ENCODE measurements at places on chromosomes 7 and 10.
A peak's percentile ranks its signal among the peaks of the same experiment; 100 is the strongest.

DNA sequence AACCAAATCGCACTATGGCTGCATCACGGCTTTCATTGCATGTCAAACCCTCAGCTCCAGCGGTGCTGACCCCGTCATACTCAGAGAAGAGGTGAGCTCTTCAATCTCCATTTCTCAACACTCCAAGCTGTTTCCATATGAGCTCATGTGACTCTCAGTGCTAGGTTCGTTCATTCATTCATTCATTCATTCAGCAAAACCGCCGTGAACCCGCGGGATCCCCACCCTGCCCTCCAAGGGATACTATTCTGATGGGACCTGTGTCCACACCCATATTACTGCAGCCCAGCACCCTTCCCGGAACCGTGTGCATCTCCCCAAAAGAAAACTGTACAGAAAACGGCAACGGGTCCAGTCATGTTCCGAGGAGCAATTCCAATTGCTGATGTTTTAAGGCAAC, 184.7 kb downstream of the DIP2C start:
- DNase-seq: no peak

GRCh38 chr10:17455015-17455520, 673 bp upstream of the ST8SIA6 start:
- DNase-seq: no peak

DNA sequence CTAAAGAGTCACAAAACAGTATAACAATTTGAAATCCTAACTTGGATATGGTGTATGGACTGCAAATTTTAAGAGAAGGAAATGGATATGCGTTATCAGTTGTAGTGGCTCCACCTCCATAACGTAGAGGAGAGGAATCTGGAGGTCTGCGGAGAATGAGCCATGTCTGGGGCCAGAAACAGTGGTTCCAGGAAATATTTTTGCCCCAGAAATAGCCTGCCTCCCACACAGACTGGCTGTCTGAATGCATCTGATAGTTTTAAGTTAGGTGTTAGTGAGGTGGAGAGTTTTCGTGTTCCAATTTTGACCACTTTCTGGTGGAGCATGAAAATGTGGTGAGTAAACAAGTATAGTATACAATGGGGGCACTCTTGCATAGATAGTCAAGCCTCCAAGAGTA, 1.6 kb downstream of the PHTF2 start:
- no peak for DNase-seq

DNA sequence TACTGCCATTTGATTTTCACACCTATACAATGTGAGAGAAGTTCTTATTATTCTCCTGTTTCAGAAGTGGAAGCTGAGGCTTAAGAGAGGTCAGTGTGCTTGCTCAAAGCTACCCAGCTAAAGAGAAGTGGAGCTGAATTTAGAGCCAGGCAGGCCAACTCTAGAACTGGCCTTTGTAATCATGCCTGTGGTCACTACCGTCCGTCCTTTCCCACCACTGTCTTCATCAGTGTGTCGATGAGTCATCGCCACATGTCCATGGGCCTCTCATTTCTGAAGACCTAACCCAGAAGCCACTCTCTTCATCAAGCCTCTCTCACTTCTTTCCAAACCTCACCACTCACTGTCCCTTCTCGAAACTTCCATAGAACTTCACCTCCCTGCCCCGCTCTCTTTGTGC, 237.8 kb downstream of the KIAA1217 start:
- no peak for DNase-seq

GRCh38 chr7:158633055-158633956, 45.7 kb upstream of the PTPRN2 start:
- DNase-seq: no peak

GRCh38 chr7:47710201-47710935, 128.5 kb upstream of the TNS3 start:
- no peak for DNase-seq

DNA sequence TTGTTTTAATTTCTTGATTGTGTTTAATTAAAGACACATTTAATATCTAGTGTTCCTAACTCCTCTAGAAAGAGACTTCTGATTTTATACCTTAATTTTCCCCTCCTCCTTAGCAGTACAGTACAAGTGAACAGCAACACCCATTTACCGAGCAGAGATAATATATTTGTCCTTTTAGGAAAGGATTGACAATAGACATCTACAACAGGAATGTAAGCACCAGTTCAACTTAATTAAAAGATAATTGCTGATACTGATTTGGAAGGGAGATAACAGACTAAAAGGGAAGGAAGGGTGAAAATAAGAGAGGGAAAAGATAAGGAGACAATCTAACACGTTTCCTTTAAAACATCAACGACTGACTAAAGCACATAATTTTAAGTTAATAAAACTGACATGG, 119.3 kb downstream of the SRPK2 start:
- peak; percentile 15 for DNase-seq

GRCh38 chr7:36423633-36424032, 34.0 kb downstream of the ANLN start:
- no peak for DNase-seq

DNA sequence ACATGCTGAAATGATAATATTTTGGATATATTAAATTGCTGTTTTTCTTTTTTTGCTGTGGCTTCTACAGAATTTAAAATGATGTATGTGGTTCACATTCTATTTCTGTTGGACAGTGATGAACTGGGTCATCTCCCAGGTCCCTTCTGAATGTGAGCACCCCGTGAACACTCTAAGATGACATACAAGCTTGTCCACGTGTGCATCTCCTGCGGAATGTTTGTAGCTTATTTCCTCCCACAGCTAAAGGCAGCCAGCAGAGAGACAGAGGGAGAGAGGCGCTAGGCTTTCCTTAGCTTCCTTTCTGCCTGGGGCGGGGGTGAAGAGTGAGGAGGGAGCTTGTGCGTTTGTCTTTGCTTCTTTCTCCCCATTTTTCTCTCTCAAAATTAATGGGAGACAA, 219.1 kb downstream of the EMX2 start:
- no peak for DNase-seq

GRCh38 chr7:100819586-100819985, 7.7 kb downstream of the EPHB4 start:
- DNase-seq: no peak

GRCh38 chr7:144780071-144780608, 55.7 kb downstream of the TPK1 start:
- no peak for DNase-seq

GRCh38 chr10:130080461-130080814, 30.2 kb downstream of the C10orf143 start:
- DNase-seq: no peak

- DNase-seq: no peak
Observed at GRCh38 chr10:28328346-28328745, 25.5 kb upstream of the MPP7 start.

DNA sequence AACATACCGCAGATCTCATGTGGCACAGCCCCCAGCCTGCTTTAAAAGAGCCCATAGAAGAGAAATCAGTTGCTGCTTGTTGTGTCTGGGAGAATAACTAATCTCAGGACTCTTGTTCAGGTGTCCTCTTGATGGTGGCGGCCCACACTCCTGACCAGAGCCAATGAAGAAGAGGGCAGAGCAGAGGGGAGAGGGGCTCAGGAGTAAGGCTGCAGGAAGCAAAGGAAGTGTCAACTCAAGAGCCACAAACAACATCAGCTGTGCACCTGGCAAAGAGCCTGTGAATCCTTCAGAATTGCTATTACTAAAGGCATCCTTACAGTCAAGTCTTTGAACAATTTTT, 59.8 kb upstream of the PTN start:
- DNase-seq: no peak

GRCh38 chr7:21580073-21580521, 37.3 kb downstream of the DNAH11 start:
- DNase-seq: no peak

DNA sequence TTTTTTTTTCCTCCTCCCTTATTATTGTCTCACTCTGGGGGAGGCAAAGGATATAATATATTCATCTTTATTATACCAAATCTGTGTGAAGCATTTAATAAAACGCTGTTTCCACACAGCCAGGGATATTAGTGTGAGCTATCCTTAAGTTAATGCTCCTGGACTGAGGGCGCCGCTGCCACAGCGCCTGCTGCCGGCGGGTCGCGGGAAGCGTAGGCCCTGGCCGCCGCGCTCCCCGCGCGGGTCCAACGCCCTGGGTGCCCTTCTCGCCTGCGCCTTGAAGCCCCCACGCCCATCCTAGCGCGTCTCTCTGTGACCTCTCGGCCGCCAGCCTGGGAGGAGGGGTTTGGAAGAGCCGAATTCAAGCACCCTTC, 9.5 kb upstream of the LBX1 start:
- no peak for DNase-seq

DNA sequence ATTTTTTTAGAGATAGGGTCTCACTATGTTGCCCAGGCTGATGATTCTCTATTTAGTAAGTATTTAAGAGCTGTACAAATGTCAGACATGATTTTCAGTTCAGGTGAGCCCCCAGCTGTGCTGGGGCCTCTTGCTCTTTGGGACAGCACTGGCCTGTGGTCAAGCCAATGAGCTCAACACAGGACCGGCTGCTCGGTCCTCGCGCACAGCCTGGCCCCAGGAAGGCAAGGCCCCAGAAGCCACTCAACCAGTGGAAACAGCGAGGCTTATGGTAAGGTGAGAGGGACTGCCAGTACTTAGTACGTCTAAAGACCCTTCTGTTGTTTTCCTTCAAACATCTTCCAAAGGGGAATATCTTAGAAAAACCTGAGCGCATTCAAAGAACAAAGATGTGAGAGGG, 211.8 kb downstream of the SKIDA1 start:
- DNase-seq: no peak

- DNase-seq: no peak
Observed at GRCh38 chr10:49371967-49372366, 23.9 kb downstream of the DRGX start.

GRCh38 chr10:22436526-22436892, 91.2 kb downstream of the SPAG6 start:
- DNase-seq: no peak

DNA sequence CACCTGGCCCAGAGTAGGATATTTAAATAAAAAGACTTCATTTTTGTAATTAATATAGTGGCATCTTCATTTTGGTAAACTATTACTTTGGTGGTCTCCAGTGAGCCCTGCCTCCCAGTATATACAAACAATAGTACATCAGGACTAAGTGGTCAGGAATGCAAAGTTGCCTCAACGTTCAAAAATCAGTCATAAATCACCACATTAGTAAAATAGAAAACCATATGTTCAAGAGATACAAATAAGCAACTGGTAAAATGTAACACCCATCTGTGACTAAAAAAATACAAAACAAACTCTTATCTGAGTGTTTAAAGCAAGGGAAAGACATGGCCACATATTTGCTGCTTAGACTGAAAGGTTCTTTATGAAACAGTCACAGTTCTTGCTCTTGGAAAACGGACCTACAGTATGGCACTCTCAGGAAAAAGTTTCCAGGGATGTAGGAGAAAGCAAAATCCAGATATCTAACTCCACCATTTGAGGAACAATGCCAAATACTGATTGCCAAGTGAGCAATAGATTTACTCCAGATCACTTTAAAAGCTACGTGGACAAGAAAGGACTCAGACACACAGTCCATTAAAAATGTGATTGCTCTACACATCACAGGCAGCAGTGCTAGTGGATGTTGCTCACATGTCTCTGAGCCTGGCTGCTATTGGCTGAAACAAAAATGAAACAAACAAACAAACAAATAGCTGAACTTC, 15.1 kb upstream of the RHOBTB1 start:
- no peak for DNase-seq

DNA sequence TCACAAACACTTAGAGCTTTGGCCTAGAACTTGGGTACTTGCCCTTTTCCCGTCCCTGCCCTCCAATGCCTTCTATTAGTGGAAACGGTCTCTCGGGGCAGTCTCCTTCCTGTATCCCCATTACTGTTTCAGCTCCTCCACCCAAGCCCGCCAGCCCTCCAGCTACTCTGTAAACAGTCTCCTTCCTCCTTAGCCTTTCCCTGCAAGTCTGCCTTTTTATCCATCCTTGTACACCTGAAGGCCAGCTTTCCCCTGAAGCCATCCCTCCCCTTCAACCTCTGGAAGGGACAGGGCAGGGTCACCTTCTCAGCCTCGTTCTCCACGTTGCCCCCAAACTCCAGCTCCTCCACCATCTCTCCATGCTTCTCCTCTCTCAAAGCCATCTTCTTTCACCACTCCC, 108.1 kb upstream of the ZNF746 start:
- DNase-seq: no peak

DNA sequence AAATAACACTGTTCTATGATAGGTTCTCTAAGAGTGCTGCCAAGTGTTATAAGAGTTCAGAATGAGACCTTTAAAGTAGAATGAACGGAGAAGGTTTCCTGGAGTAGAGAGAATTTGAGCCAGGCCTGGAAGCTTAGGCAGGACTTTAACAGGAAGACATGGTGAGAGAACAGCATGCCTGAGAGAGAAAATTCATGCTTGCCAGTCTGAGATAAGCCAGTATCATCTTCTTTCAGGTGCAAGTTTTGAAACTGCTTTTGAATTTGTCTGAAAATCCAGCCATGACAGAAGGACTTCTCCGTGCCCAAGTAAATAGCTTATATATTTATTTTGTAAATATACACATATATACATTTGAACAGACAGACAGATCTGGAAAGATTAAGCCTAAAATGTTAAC, 22.1 kb downstream of the ARMC10 start:
- DNase-seq: no peak

- no peak for DNase-seq
Observed at GRCh38 chr7:47186316-47186715, 395.6 kb downstream of the TNS3 start.

- no peak for DNase-seq
Observed at GRCh38 chr7:26060733-26061677, 91.0 kb upstream of the NFE2L3 start.

- DNase-seq: no peak
Observed at GRCh38 chr7:104275900-104276299, 52.5 kb upstream of the LHFPL3 start.

DNA sequence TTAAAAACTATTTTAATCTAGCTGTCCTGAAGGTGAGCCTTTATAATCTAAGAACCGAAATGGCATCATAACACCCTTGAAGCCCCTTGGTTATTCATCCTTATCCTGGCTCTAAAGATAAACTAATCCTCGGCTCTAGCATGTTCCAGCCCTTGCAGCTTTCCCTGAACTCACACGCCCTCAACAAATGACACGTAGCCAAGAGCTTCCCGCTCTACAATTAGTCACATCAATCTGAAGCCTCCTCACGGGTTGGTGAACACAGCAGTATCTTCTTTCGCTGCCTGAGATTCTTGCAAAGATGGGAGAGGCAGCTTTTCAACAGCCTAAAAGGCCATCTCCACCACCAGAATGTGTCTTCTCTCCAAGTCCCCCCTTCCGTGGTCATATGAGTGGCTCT, 4.1 kb downstream of the FRMD4A start:
- DNase-seq: no peak

GRCh38 chr7:99833289-99833877, 5.6 kb downstream of the CYP3A43 start:
- DNase-seq: no peak

GRCh38 chr10:99850021-99850766, 67.8 kb downstream of the ABCC2 start:
- DNase-seq: no peak

GRCh38 chr10:51196508-51197175, 122.4 kb downstream of the PRKG1 start:
- DNase-seq: no peak
